H1 (cell line): ENCODE measurements at places on chromosomes 3 and 15.

- no peak for DNase-seq
These were observed 160.6 kb upstream of the ICE2 start for GRCh38 chr15:60639502-60639901.

- no peak for DNase-seq
These were observed 609.5 kb upstream of the UBE2E2 start for GRCh38 chr3:22593638-22594037.

- DNase-seq: no peak
These were observed 83.3 kb downstream of the IGF2BP2 start for GRCh38 chr3:185741586-185741985.

GRCh38 chr3:155394240-155394639 is 100.8 kb upstream of the STRIT1 start:
- no peak for DNase-seq

- DNase-seq: no peak
These were observed 87.0 kb upstream of the ST8SIA2 start for GRCh38 chr15:92306663-92307062.

DNA sequence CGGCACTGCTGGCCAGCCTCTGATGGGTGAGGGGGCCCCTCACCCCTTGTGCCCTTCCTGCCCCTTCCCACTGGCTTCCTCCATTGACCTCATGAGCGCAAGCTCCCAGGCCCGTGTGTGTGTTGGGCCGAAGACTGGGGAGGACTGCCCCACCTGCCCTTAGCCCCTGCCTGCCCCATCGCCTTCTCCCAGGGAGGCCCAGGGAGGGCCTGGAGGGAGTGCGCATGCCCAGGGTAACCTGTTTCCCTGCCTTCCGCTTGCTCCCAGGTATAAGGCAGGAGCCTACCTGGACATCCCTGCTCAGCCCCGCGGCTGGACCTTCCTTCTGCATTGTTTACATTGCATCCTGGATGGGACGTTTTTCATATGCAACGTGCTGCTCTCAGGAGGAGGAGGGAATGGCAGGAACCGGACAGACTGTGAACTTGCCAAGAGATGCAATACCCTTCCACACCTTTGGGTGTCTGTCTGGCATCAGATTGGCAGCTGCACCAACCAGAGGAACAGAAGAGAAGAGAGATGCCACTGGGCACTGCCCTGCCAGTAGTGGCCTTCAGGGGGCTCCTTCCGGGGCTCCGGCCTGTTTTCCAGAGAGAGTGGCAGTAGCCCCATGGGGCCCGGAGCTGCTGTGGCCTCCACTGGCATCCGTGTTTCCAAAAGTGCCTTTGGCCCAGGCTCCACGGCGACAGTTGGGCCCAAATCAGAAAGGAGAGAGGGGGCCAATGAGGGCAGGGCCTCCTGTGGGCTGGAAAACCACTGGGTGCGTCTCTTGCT is 8.8 kb downstream of the DLL4 start:
- DNase-seq: no peak

DNA sequence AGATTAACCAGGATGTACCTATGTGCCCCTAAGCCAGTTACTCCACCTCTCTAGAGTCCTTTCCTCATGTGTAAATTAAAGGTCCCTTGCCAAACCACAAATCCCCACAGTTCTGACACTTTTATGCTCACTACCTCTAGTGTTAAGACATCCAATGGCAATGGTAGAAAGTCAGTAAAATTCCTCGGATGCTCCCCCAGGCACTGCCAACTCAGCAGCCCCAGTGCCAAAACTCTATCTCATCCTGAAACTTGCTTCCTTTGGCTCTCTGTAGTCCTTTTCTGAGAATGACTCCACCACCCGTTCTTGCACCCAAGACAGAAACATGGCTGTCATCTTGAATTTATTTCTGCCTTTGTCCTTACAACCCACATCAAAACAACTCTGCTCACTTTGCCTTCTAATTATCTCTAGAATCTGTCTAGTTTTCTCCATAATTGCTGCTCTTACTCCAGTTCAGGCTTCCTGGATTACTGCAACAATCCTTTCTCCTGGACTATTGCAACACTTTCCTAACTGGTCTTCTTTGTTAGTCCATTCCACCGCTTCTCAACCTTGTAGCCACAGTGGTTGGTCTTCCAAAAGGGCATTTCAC is 41.6 kb downstream of the MB21D2 start:
- DNase-seq: no peak

- DNase-seq: no peak
These were observed 19.3 kb upstream of the TGM5 start for GRCh38 chr15:43286074-43286473.

DNA sequence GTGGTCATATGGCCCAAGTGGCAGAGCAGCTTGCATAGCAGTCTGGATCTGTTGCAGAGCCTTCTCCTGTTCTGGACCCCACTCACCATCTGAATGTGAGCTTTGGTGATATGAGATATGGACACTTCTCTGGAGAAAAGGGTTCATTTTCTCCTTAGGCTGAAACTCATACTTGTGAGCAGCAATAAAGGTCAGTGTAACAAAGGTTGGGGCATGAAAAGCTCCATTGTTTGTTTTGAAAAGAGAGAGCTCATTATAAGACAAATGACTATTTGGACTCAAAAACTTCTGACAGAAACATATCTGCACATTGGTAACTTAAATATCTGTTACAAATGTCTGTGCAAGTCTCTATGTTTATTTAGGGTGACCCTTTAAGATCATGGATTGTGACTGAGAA is 517.3 kb downstream of the MFSD1 start:
- DNase-seq: no peak

DNA sequence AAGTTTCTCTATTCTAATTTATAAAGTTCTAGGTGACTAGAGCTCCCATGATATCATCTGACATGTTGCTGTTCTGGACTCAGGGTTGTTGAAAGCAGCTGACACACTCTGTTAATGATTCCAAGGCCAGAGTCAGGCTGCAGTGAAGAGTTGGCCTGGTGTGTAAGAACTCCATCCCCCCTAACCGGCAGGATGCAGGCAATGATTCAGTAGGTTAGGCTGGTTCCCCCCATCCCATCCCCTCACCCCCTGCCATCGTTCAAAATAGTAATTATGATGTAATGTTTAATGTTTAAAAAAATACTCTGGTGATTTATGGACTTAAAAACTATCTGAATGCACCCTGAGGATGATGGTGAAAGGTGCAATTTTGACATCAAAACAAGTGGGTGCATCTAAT is 4.6 kb upstream of the TRIM71 start:
- no peak for DNase-seq

DNA sequence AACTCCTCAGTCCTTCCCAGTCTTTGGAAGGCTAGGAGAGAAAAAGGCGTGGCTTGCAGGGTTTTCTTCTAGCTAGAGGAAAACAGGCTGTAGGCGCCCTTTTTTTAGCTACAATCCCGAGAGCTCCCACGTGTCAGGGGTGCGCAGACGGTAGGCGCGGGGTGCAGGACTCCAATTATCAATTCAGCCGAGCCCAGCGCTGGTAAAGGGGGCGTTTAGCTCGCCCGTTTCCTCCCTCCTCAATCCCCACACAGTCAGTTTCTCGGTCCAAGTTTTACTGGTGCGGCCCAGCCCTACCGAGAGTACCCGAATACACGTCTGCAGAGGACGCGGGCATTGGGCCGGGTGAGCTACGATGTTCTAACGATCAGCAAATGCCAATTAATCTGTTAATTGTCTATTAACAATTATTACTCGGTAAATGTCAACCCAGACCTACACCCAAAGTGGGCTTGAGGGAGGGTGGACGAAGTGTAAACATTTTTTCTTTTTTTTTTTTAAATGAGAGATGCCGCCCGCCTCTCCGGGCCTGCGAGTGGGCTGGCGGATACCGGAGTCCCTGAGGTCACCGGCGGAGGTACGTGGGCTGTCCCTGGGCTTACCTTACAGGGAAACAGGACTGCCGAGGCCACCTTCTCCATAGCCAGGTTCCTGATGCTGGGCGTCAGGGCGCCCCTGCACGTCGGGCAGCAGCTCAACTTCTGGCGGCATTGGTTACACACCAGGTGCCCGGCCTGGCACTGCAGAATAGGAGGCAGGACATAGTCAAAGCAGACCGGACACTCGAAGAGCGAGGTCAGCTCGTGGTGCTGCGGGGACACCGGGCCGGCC is 923 bp downstream of the SIAH2 start:
- DNase-seq: no peak

DNA sequence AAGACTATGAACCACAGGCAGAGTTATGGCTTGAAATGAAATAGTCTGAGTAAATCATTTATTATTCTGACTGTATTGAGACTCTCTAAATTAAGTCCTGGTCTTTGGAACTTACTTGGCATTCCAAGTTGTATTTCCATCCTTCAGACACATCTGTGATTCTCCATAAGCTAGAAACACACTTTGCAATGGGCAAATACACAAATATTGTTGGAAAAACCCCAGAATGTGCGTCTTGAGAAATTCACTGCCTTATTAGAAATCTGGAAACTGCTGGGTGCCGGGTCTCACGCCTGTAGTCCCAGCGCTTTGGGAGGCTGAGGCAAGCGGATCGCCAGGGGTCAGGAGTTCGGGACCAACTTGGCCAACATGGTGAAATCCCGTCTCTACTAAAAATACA is 87.8 kb downstream of the WWTR1 start:
- no peak for DNase-seq

- DNase-seq: no peak
These were observed 1220.6 kb upstream of the CADM2 start for GRCh38 chr3:83738202-83738601.
